ENCODE measurements at places on chromosomes 5 and 9.

DNA sequence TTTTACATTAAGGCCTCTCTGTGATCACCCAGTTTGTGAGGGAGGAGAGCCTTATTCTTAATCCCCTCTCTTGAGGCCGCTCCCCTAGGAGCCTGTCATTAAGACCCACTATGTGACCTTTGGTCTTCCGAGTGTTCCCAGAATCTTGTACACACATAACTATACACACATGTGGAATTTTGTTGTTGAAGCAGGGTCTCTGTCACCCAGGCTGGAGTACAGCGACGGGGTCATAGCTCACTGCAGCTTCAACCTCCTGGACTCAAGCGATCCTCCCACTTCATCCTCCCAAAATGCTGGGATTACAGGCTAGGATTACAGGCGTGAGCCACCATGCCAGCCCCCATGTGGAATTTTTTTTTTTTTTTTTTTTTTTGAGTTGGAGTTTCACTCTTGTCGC is 14.8 kb upstream of the PHYHD1 start:
- H3K4me3 ChIP-seq: no peak overlapping the region
- peak overlapping the region; percentile 4 for H3K27ac ChIP-seq
- no peaks in the 10 kb centered on the region for H3K27me3 ChIP-seq
- peaks cover 38% of the 10 kb centered on the region for H3K36me3 ChIP-seq
- peaks cover 34% of the 10 kb centered on the region for H3K4me1 ChIP-seq
- DNase-seq: no peak

GRCh38 chr5:151862811-151863472 is 61.7 kb downstream of the GLRA1 start:
- peaks cover 3% of the 10 kb centered on the region for H3K36me3 ChIP-seq
- H3K27ac ChIP-seq: no peak overlapping the region
- no peak for DNase-seq
- no peak overlapping the region for H3K4me3 ChIP-seq
- H3K27me3 ChIP-seq: no peaks in the 10 kb centered on the region

- H3K36me3 ChIP-seq: peaks cover 7% of the 10 kb centered on the region
- peak overlapping the region; percentile 86 for H3K4me3 ChIP-seq
- no peaks in the 10 kb centered on the region for H3K27me3 ChIP-seq
- peaks cover 31% of the 10 kb centered on the region for H3K4me1 ChIP-seq
- peak overlapping the region; percentile 66 for H3K27ac ChIP-seq
- DNase-seq: no peak
These were observed 1.5 kb downstream of the SH3GLB2 start for GRCh38 chr9:129026442-129027223.

DNA sequence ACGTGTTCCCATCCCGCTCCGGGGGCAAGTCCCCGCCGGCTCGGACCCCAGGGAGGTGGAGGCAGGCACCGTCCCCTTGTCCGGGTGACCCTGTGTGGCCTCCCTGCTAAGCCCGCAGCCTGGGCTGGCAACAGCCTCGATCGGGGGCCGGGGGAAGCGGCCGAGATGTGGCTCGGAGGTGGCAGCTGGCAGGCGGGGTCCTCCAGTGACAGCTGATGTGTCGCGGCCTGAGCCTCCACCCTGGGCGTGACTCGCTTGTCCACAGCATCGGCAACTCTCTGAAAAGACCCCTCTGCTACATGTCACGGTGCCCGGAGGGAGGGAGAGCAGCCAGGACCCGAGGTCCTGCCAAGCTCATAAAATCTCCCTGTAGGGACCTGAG is 124.8 kb upstream of the IRX4 start:
- H3K4me1 ChIP-seq: no peaks in the 10 kb centered on the region
- no peak overlapping the region for H3K4me3 ChIP-seq
- H3K27ac ChIP-seq: no peak overlapping the region
- H3K36me3 ChIP-seq: no peaks in the 10 kb centered on the region
- H3K27me3 ChIP-seq: peaks cover 58% of the 10 kb centered on the region
- DNase-seq: no peak

All from effector memory CD8-positive, alpha-beta T cell (primary cell).